ENCODE measurements at places on chromosomes 12 and 14. TPM values are rescaled to one million over a fixed set of nuclear protein-coding genes. Genes with fewer than 3 reads are reported as not detected.

CMA1 gene
- polyA plus RNA-seq: not detected

PRH2 gene
- polyA plus RNA-seq: not detected

GUCY2C gene
- not detected for polyA plus RNA-seq

PROX2 gene
- not detected for polyA plus RNA-seq

GLRX5 gene
- polyA plus RNA-seq: 72.9 TPM

KIF5A gene
- polyA plus RNA-seq: 0.12 TPM

FAM234B gene
- 2.9 TPM for polyA plus RNA-seq

DNA sequence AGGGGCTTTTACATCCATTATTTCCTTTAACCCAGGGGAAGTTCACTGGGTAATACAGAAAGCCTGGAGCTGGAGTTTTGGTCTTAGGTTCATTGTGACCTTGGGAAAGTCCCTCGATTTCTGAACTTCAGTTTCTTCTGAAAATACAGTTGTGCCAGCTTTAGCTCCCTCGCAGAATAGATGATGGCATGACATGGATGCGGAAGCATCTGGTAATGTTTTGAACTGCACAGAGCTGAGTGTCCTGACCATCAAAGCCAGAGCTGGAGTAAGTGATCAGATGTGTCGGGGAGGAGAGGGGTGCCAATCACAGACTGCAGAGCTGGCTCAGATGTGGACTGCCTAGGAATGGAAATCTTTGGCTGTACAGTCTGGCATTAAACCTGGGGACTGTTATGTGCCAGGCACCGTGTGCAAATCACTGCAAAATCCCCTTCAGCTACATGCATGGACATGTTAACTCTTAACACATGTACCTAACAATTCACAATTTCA lies 180.9 kb downstream of the ETV6 start:
- DNase-seq: no peak

DNA sequence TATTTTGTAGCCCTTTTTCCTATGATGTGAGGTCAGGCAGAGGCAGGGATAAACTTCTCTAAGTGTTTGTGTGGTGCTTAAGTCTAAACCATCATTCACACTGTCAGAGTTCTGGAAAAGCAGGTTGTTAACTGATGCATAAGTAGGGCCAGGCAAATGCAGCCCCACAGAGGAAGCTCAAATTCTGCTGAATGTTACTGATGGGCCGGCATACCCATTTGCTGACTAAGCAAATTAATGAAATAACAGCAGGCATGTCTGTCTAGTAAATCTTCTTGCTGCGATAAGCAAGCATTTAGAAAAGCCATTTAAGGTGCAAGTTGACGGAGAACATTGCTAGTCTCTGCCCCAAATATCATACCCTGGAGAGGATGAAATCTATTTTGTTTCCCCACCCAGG lies 523.2 kb upstream of the CCDC196 start:
- DNase-seq: no peak

DNA sequence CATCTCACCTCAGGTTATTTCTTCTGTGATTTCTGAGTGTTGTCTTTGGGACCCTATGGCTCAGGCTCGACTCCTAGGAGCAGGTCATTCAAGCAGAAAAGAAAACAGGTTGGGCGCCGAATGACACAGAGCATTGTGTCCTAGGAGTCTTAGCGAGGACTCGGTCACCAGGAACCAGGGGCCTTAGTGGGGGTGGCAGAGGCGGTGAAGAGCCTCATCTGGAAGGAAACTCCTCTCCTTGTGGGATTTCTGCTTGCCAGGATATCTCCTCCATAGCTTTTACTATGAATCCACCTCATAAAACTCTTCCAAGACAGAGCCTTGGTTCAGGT lies 630 bp downstream of the PLEKHH1 start:
- DNase-seq: no peak

GRCh38 chr12:71472441-71472911 lies 32.9 kb downstream of the LGR5 start:
- DNase-seq: no peak

DNA sequence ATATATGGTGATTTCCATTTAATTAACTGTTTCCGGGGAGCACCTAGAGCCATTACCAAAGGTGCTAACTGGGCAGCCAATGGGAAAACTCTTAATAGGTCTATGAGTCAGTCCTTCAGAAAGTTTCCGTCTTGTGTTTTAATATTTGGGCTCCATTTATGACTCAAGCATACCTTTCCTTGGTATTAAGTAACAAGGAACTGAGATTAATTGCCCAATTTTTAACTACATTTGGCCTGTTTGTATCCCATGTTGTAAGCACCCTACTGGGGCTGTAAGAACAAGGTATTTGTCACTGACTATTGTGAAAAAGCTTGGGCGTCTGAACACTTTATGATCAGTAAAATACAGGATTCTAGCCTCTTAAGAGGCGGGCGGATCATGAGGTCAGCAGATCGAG lies 62.8 kb upstream of the FOXN3 start:
- DNase-seq: no peak

GRCh38 chr14:26595926-26596542 lies 1.8 kb downstream of the NOVA1 start:
- DNase-seq: no peak

GRCh38 chr12:121114019-121114639 lies 18.5 kb upstream of the P2RX7 start:
- no peak for DNase-seq

GRCh38 chr12:77724367-77724957 lies 106.2 kb upstream of the NAV3 start:
- no peak for DNase-seq

DNA sequence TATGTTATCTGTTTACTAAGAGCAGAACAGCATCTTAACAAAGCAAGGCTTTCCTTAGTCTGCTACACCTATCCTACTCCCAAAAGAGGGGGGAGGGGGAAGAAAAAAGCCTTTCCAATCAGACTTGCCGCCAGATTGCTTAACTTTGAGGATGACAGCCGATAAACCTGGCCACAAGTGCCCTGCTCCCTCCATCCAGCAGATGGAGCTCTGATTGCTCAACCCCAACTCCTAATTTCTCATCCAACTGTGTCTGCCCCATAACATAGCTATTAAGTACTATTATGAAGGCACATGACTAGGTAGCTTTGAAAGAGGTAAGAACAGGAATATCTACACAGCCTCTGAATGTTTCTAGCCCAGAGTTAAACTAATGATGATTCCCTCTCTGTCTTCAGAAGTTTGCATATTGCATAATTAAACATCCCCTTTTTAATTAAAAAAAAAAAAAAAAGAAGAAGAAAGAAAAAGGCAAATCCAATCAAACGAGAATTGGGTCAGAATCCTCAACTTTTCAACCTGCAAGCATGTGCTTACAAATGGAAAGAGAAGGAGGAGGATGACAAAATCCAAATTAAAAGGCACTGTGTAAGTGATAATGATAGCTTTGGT lies 247.4 kb downstream of the GALC start:
- DNase-seq: no peak

- no peak for DNase-seq
These were observed 31.9 kb downstream of the NOPCHAP1 start for GRCh38 chr12:105018012-105018411.

DNA sequence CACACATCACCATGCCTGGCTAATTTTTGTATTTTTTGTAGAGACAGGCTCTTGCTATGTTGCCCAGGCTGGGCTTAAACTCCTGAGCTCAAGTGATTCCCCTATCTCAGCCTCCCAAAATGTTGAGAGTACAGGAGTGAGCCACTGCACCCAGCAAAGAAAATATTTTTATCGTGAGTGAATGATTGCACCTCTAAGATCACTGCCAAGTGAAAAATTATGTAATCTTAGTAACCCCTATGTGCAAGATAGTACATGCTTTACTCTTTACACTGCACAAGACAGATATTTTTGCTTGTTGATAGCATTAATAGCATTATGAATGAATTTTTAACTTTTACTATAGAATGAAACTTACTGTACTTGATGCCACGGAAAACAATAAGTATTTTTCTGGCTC lies 3.4 kb upstream of the MRPS35 start:
- no peak for DNase-seq

DNA sequence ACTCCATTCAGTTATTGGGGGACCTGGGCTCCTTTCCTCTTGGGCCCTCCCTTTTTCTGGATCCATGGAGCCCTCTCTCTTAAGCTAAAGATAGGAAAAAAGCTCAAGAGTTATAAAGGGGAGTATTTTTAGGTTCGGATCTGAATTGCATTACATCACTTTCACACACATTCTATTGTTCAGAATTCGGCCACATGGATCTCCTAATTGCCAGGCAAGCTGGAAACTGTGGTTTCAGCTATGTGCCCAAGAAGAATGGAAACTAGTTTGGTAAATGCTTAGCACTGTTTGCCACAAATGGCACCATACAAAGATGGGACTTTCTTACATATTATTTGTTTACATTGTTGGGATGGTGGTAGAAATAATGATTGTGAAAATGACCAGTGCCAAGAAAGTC lies 145.6 kb downstream of the LRIG3 start:
- DNase-seq: no peak

- no peak for DNase-seq
These were observed 21.8 kb upstream of the SMCO2 start for GRCh38 chr12:27424631-27425230.

GRCh38 chr14:38122241-38122640 lies 85.5 kb upstream of the SSTR1 start:
- DNase-seq: no peak

Data from CD8-positive, alpha-beta memory T cell (primary cell).